CD8-positive, alpha-beta memory T cell (primary cell): ENCODE measurements at places on chromosomes 5 and 9.

DNA sequence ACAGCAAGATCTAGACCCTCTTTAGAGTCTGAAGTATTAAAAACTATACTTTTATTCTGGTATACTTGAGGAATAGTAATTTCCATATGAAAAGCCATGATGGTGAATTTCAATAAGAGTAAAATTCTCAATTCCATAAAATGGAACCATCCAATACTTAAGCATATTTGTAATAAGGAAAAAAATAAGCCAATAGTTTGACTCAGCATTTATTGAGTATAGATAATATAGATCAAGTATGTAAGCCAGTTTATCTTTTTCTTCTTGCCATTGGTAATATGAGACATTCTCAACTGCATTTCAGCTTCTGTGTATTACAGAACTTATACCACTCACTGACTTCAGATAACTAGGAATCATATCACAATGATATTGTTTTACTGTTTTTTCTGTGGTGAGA, 361.0 kb downstream of the SLCO4C1 start:
- no peak for DNase-seq

DNA sequence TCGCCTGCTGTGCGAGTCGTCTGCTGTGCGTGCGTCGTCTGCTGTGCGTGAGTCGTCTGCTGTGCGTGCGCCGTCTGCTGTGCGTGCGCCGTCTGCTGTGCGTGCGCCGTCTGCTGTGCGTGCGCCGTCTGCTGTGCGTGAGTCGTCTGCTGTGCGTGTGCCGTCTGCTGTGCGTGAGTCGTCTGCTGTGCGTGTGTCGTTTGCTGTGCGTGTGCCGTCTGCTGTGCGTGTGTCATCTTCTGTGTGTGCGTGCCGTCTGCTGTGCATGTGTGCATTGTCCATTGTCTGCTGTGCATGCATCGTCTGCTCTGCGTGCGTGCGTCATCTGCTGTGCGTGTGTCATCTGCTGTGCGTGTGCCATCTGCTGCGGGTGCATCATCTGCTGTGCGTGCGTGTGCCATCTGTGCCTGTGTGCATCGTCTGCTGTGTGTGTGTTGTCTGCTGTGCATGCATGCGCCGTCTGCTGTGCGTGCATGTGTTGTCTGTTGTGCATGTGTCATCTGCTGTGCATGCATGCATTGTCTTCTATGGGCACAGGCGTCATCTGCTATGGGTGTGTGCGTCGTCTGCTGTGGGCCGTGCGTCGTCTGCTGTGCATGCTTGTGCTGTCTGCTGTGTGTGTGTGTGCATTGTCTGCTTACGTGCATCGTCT, 68.6 kb upstream of the IRX4 start:
- no peak for DNase-seq

- no peak for DNase-seq
These were observed 1388.3 kb upstream of the C9orf72 start for GRCh38 chr9:28961623-28962022.

- DNase-seq, result no peak
These were observed 44.4 kb upstream of the SAP30L start for GRCh38 chr5:154401355-154401754.

DNA sequence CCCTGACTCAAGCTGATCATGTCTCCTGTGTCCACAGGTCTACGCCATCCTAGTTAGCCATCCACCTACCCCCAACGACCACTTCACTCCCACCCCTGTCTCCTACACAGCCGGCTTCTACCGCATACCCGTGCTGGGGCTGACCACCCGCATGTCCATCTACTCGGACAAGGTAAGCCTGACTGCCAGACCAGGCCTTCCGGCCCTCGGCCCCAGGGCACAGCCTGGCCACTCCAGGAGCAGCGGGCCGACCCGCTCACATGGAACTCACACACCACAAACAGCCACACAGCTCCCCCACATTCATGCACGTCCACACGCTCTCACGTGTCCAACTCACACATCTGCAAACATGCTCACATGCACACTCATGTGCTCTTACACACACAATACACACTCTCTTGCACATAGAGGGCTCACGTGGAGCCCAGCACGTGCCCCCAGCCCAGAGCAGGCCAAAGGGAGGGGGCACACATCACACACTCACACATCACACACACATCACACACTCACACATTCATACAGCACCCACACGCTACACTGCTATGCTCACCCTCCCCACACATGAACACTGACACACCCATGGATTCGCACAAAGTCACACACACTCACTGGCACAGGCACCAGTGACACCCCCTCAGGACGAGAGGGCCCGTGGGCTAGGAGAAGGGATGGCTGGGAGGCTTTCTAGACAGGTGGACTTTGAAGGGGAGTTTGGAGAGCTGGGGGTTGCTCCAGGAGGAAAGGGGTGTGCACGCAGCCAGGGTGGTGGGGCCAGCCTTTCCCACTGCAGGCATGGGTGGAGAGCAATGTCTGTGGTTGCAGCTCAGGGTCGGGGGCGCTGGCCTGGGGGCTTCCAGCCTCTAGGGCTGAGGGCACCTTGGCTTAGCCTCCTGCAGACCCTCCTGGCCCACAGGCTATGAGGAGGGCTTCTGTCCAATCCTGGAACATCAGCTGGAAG, 3.3 kb downstream of the GRIN1 start:
- DNase-seq, result no peak

DNA sequence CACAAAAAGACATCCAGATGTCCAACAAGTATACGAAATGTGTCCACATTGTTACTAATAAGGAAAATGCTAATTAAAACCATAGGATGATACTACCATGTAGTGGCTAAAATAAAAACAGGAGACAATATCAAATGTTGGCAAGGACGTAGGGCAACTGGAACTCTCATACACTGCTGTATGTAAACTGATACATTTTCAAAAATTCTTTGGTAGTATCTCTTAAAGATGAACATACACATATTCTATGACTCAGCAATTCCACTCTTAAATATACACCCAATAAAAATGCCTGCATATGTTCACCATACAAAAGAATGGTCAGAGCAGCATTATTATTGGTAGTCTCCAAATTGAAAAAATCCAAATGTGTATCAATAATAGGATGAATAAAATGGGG, 2.9 kb upstream of the CCDC180 start:
- no peak for DNase-seq

DNA sequence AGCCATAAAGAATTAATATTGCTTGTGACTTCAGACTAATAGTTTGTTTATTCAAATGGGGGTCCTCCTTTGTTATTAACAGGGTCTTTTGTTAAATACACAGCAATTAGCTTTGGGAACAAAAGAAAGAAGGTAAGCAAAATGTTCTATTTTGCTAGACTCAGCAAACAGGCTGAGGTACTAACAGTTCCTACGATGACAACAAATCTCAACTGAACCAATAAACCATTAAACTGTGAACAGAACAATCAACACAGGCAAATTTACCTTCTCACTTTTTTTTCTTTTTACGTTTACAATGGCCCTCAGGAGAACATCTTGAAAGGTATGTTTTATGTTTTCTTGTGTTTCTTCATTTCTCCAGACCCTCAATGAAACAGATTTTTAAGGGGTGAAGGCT, 207.2 kb downstream of the NFIB start:
- DNase-seq, result no peak

DNA sequence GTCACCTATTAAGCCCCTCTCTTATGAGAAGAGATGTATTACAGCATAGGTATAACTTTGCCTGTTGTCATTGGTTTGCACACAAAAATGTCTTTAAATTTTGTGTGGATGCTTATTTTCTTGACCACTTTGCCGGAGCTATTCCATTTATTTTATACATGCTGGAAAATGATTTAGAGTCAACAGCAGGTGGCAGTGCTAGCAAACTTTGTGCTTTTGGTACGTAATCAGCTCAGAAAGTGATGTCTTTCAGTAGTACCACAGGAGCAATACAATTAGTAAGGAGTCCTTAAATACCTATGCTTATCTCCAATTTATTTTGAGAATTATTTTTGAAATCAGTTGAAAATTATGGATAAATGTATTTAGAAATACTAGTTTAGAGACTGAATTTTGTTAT, 19.8 kb upstream of the NUDT12 start:
- DNase-seq, result no peak

DNA sequence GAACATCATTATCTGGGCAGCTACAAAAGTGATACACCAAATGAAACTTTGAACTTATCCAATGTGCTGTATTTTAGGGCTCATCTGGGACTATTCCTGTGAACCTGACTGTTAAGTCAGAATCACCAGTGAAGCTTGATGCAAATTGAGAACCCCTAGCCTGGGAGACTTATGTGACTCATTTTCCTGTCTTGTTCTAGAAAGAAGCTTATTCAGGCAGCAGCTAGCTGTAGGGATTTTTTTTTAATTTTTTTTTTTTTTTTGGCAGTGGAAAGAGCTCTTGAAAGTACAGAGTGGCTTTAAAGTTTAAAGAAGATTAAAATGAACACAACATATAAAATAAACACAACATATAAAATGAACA, 81.1 kb upstream of the TNFAIP8 start:
- DNase-seq, result no peak
